NCI-H446 treated with DMSO at 0.1 percent for 48 hours (cell line): ENCODE measurements at places on chromosomes 6 and 20.

GRCh38 chr20:57904314-57905105, 194.7 kb upstream of the PMEPA1 start:
- no peak for DNase-seq

DNA sequence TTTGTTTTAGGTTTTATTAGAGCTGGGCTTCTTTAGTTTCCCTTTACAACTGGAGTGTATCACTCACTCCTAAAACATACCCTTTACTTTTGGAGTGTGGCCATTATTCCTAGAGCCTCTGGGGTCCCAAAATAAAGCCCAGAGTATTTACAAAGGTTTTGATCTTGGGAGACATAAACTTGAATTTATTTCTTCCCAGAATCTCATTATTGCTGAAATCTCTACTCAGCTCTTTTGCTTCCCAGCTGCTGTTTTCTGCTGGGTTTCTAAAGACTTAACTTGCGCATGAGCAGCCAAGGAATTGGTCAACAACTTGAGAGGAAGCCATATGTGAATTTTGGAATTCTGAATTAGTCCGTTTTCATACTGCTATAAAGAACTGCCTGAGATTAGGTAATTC, 94.5 kb upstream of the NRSN1 start:
- peak; percentile 26 for DNase-seq

GRCh38 chr6:169139179-169139971, 114.3 kb downstream of the THBS2 start:
- DNase-seq: no peak

- no peak for DNase-seq
Measured at GRCh38 chr20:1357921-1358671, 29.2 kb upstream of the SDCBP2 start.

GRCh38 chr6:148548749-148549140, 198.1 kb upstream of the UST start:
- no peak for DNase-seq

DNA sequence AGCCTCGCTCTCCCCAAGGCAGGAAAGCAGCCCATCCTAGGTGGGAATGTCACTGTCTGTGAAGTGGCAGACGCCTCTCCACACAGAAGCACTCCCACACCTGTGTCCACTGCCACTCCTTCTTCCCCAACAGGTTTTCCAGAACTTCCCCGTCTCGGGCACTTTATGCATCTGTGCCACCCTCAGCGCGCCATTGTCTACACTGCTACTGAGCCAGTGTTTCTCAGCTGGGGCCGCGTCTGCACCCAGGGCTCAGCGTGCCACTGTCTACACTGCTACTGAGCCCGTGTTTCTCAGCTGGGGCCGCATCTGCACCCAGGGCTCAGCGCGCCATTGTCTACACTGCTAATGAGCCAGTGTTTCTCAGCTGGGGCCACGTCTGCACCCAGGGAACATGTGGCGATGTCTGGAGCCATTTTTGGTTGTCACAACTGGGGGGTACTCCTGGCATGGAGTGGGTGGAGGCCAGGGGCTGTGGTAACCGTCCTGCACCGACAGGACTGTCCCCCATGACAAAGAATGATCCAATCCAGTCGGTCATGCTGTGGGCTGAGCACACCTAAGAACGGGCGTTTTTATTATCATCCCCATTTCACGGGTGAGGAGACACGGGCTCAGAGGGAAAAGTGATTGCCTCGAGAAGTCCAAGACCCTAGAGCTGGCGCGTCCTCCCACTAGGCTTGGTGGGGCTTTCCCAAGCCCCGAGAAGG, 41.7 kb upstream of the ZBP1 start:
- DNase-seq: no peak

GRCh38 chr6:26520237-26520849, 17.8 kb upstream of the HMGN4 start:
- peak; percentile 72 for DNase-seq
